CD4-positive, alpha-beta memory T cell (primary cell): ENCODE measurements at places on chromosomes 3 and 15. TPM values are rescaled to one million over a fixed set of nuclear protein-coding genes. Genes with fewer than 3 reads are reported as not detected.

The PLCH1 gene
- not detected for total RNA-seq

The ZNF662 gene
- total RNA-seq: 2.7 TPM

The DZIP3 gene
- total RNA-seq: 18.5 TPM

The CHRM5 gene
- not detected for total RNA-seq
